Activated CD4-positive, CD25-positive, alpha-beta regulatory T cell treated with anti-CD3 and anti-CD28 coated beads, Interleukin-2, amount 50 U/mL, for 72 hours (primary cell): ENCODE measurements at places on chromosomes 16 and 17.
A peak's percentile ranks its signal among the peaks of the same experiment; 100 is the strongest.

- no peak for DNase-seq
Observed at GRCh38 chr17:70100983-70101382, 26.0 kb downstream of the KCNJ16 start.

DNA sequence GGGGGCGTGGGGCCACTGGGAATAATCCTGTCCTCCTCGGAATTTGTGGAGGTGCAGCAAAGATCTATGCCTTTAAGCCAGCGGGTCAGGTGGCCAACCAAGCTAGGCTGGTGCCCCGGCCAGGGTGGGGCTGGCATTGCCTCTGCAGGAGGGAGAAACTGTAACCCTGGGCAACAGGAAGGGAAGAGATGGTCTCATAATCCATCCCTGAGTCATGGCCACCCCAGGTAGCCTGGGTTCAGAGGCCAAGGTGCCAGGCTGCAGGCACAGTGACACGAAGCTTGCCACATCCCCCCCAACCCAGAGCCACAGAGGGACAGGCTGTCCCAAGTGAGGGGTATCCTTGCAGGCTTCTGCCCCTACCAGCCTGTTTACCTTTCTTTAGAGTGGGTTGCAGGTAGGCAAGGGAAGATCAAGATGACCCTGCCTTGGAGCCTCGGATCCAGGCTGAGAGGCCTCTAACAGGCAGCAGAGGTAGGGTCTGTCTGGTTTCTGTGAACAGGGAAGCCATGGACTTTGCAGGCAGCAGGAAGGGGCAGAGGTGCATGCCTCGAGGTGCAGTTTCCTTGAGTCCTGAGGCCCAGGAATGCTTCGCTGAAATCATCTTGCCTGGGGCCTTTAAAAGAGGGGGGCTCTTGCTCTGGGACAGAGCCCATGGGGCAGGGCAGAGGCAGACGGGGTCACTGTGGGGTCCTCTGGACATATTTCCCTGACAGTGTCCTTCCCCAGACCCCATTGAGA lies 4.0 kb downstream of the LASP1 start:
- no peak for DNase-seq

DNA sequence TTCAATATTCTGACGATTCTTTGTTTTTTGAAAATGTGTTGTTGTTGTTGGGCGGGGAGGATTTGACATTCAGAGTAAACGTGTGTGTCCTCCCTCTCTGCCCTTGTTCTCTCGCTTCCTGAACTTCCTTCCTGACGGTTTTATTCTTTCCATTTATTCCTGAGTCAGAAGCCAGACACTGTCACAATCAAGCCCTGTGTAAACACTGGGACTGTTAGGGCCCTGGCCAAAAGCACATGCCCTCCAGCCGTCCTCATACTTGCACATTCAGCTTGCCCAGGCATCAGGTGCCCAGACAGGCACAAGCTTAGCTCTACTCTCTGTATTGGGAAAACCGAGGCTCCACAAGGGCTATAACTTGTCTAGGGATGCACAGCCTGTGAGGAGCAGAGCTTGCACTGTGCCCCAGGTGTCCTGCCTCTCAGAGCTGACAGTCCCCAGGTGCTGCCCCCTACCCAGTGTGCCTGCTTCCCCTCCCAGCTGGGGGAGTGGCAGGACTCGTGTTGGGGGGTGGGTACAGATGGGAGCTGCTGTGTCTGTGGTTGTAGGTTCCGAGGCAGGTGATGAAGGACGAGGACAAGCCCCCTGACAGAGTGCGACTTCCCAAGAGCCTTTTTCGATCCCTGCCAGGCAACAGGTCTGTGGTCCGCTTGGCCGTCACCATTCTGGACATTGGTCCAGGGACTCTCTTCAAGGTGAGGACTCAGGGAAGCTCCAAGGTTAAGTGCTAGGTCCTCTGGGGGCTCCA lies 9.7 kb downstream of the ADGRG3 start:
- DNase-seq, result no peak

DNA sequence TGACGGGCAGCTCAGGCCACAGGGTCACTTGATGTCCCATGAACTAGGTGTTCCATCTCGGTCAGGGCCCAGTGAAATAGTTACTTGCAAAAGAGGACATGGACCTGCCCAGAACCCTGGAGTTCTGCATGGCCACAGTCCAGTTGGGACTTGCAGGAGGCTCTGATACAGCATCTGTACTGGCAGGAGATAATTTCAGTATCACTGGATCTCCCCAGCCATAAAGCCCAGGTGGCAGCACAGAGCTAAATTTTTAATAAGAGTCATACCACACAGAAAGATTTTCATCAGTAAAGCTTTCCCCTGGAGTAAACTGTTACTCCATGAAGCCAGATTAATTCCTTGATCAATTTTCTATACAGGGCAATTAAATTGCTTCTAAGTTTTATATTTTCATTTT lies 18.0 kb upstream of the SLC16A5 start:
- no peak for DNase-seq

- no peak for DNase-seq
Observed at GRCh38 chr17:27810902-27811557, 10.7 kb upstream of the NOS2 start.

DNA sequence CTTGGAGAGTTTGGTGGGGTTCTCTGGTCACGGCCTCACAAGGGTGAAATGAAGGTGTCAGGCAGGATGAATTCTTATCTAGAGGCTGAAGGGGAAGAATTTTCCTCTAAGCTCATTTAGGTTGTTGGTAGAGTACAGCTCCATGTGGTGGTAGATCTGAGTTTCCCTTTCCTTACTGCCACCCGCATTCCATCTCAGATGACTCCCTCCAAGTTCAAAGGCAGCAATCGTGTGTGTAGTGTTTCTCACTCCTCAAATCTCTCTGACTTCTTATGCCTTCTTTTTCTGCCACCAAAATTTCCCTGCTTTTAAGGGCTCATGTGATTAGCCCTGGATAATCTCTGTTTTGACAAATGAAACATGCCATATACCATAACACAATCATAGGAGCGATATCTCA lies 135.5 kb upstream of the MYOCD start:
- DNase-seq, result no peak

DNA sequence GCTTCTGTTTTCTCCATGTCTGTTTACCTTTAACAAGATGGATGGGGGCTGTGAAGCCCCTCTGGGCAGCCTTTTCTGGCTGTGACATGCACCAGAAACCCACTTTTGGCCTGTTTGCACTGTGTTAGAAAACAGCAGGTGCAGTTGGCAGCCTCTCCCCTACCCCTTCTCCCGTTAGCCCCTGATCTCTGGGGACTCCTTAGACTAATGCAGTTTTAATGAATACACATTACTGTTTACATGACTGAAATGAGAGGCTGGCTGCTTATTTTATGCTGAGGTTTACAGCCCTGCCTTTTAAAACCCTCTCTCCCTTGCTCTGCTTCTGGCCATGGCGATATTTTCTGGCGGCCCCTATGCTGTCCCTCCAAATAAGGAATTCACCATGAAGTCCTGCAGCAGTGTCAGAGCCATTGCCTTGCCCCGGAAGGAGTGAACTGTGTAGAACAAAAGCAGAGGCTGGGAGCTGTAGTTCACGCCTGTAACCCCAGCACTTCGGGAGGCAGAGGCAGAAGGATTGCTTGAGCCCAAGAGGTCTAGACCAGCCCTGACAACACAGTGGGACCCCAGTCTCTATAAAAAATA lies 79.3 kb downstream of the PRKCB start:
- DNase-seq, result no peak

DNA sequence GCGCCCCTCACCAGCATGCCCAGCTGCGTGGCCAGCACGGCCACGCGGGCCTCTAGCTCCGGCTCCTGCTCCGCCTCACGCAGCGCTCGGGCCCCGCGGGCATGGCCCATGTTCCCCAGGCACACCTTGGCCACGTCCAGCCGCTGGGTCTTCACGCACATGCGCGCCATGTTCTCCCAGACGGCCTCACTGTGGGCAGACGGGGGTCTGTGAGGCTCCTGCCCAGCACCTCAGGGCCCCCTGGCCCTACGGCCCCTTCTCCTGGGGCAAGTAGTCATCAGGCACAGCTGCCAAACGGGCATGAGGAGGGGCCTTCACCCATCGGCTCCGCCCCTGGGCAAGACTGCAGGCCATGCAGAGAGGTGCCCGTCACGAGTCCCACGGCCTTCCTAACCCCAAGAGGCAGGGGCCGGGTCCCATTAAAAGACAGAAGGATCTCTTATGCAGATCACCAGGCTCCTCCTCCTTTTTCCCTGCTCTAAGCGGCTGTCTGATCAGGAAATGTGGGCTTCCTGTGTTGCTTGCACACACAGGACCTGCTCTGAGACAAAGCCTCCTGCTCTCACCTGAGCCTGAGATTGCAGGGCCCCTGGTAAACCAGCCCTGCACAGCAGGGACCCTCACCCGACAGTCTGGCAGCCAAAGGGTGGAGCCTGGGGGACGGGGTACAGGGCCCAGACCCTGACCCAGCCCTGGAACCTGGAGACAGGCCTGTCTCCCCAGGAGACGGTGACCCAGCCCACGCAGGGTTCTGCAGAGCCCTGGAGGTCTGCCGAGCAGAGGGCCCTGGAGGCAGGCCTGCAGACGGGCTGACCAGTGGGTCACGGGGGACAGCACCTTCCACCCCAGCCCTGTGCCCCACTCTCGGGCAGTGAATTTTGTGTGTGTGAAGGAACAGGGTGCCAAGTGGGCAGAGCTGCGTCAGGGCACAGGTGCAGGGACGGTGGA lies 6.6 kb upstream of the TMEM204 start:
- no peak for DNase-seq

GRCh38 chr16:85238233-85238647 lies 126.0 kb upstream of the CIBAR2 start:
- no peak for DNase-seq

DNA sequence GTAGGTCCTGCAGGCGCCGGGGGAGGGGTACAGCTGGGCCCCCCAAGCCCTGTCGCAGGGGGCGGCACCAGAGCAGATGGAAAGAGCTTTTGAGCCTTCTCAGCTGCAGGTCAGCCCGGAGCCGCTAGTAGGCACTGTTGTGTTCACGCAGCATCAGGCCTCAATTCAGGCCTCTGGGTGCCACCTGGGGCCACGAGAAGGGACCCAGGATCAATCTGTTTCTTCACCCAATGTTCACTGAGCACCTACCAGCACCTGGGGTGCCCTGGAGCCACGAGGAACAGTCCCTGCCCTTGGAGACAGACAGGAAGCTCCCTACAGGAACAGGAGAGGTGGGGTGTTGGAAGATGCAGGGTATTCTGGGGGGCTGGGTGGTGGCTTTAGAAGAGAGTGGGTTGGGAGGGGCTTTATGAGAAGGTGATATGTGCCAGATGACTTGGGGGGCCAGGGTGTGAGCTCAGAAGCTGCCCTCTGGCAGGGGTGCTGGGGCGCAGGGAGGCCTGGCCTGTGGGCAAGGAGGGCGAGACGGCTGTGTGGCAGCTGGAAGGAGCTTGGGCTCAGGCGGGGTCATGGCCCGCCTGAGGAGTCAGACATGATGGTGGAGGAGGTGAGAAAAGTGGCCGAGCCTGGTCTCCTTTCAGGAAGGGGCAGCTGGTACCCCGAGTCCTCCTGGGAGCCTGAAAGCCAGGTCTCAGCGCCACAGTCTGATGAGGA lies 121.9 kb upstream of the GSE1 start:
- peak; percentile 37 for DNase-seq

DNA sequence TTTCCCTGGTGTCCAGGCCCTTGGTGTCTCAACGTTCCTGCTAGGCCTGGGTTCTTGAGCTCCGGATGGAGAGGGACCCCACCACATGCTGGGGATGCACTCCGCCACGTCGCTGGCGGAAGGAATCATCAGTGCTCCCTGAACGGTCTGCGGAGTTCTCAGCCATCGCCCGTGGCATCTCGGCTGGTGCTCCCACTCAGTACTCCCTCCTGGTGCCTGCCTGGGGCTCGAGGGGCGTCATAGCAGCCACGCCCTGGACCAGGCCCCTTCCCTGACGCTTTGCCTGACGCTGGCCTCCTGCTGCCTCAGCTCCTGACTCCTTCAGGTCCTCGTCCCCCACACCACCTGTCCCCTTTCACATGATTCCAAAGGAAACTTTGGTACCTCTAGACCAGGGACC lies 95.9 kb upstream of the CIBAR2 start:
- no peak for DNase-seq

DNA sequence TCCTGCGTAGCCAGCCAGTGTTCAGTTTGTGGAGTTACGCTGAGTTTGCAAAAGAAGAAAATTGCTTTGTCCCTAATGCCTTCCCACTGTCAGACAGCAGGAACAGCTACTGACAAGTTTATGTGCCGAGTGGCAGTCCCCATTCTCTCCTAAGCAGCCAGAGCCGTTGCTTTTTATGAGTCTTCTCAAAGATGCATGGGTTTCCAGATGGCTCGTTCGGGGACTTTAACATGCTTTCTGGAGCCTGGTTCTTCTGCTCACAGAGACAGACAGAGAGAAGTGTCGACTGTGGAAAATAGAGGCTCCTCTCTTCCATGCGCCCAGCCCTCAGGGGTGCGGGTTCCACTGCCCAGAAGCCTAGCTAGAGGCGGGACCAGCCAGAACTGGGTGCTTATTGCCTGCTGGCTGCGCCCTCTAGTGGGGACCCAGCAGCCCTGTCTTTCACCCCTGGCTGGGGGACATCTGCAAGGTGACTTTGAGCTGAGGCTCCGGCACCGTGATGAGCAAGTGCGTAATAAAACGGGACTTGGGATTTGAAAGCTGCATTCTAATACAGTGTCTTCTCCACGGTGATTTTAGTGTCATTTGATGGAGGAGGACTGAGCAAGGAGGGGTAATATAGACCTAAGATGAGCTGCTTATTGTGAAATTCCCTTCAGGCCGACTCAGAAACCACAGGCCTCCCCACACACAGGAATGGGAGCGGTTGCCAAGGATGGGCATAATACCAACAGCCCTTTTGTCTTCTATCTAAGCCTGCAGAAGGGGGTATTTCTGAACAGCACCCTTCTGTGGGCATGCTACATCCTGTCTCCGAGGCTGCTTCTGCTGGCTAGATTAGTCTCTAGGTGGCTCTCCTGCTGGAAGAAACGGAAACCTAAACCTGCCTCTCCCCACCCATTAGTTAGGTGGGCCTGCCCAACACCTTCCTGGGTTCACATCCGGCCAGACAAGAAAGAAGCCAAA lies 73.1 kb downstream of the CCDC182 start:
- DNase-seq, result peak; percentile 71

GRCh38 chr16:81657224-81657623 lies 121.9 kb upstream of the PLCG2 start:
- no peak for DNase-seq

- peak; percentile 91 for DNase-seq
Observed at GRCh38 chr17:42832934-42833766, at the start of gene PSME3. PSME3 (plus strand) TSS chr17:42833397; CDS start chr17:42833632, 235 bp downstream.

GRCh38 chr17:6072157-6072556 lies 2.0 kb downstream of the WSCD1 start:
- DNase-seq, result no peak

DNA sequence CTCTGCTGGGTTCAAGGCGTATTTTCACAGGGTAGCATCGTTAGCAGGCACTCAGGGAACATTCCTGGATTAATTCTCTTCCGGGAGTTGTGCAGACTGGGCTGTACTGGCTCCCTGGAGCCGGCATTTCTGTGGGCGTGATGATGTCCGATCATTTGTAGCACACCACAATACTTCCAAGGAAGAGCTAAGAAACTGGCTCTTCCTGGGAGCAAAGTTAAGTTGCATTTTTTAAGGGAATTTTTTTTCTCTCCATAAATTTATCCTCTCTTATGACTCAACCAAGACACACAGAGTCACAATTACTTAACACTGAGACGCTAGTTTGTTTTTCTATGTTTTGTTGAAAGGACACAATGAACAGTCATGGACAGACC lies 211.6 kb upstream of the FOXF1 start:
- no peak for DNase-seq
